ENCODE measurements at places on chromosomes 1 and 21.

DNA sequence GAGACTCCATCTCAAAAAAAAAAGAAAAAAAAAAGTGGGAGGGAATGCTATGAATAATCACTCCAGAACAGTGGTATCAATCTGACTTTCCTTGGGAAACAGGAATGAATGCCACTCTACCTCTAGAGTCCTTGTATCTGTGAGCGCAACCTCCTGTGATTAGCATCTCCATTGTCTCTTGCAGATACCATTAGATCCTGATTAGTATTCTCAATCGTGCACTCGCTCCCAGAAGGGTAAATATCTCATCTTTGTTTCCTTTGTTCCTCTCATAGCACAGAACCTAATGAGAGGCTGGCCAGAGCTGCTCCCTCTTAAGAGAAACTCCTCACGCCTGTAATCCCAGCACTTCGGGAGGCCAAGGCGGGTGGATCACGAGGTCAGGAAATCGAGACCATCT, 184.4 kb upstream of the KCNK2 start:
- DNase-seq: no peak

DNA sequence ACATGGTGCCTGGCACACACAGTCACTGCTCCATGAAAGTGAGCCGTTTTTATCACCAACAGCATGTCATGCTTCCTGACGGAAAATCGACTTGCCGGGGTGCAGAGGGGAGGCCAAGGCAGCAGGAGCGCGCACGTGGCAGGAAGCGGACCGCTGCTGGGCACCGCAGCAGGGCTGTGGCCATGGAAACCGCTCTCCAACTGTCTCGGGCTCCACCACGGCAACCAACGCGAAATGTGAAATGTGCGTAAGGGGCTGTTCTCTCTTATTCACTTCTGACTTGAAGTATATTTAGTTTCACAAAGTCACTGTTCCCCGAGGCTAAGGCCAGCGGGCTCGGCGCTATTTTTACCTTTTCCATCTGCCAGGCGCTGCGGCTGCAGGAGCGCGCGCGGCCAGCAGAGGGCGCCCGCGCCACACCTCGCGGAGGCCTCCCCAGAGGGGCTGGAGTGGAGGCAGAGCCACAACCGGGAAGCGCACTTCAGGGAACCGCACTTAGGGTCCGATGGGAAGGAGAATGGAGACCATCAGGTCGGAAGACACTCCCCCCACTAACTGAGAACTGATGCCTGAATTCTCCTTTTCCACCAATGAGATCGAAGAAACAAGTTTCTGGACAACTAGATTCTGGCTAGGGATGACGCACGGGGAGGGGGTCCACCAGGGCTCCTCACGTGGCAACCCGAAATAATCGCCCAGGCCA, 19.7 kb downstream of the RCC2 start:
- DNase-seq: no peak

GRCh38 chr1:99119188-99119587, 114.5 kb upstream of the PLPPR5 start:
- no peak for DNase-seq

GRCh38 chr1:53544728-53545515, 85.7 kb downstream of the DMRTB1 start:
- DNase-seq: no peak

DNA sequence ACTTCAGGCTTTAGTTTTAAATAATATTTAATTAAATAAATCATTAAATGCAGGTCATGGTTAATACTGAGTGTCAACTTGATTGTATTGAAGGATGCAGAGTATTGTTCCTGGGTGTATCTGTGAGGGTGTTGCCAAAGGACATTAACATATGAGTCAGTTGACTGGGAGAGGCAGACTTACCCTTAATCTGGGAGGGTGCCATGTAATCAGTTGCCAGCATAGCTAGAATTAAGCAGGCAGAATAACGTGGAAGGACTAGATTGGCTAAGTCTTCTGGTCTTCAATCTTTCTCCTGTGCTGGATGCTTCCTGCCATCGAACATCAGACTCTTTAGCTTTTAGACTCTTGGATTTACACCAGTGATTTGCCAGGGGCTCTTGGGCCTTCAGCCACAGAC, 85.3 kb downstream of the MAP3K21 start:
- DNase-seq: no peak

DNA sequence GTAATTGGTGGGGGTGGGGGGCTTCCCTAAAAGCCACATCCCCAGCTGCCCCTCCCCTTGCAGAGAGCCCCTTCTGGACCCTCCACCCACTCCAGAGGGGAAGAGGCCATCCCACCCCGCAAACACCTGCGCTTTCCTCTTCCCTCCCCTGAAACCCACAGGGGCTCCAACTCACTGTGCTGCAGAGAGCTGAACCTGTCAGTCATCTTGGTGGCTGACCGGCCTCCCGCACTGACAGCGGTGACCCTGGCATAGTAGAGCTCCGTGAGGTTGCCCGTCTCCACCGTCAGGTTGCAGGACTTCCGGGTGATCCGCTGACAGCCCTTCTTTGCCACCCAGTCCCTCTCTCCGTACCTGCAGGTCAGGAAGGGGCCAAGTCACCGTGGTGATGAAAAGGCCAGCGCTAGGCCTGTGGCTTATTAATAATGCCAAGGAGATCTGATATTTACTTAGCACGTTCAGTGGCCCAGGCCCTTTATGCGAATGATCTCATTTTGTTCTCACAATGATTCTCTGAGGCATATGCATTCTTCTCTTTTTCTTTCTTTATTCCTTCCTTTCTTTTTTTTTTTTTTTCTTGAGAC, 5.9 kb downstream of the IL22RA1 start:
- DNase-seq: no peak

GRCh38 chr1:229459815-229460214, 25.9 kb upstream of the ACTA1 start:
- DNase-seq: no peak

GRCh38 chr1:1782399-1783221, 4.3 kb upstream of the NADK start:
- no peak for DNase-seq

DNA sequence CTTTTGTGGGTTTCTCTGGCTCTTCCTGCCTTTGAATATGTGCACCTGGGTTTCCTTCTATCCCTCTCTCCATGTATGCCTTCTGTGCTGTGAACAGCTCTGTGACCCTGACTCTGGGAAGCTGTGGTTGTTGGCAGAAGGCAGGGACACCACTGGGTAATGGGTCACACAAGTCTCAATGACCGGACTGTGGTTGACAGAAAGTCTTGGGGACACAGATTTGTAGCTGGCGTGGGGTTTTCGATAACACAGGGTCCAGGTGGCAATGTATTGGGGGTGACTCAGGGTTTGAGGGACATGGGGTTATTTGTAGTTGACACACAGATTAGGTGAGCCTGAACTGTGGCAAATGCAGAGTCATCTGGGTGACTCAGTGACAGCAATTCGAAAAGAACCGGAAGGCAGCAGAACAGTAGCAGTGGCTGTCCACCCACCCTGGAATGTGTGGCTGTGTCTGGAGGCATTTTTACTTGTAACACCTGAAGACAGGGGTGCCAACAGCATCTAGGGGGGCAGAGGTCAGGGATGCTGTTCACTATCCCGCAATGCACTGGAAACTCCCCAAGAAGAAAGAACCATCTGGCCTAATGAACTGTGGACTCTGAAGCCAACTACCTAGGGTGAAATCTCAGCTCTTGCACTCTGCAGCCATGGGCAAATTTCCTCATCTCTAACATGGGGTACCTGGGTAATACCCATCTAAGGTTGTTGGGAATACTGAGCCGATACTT, 13.0 kb upstream of the SLC6A9 start:
- no peak for DNase-seq

- DNase-seq: no peak
These were observed 164.5 kb upstream of the CXADR start for GRCh38 chr21:17348357-17348756.

DNA sequence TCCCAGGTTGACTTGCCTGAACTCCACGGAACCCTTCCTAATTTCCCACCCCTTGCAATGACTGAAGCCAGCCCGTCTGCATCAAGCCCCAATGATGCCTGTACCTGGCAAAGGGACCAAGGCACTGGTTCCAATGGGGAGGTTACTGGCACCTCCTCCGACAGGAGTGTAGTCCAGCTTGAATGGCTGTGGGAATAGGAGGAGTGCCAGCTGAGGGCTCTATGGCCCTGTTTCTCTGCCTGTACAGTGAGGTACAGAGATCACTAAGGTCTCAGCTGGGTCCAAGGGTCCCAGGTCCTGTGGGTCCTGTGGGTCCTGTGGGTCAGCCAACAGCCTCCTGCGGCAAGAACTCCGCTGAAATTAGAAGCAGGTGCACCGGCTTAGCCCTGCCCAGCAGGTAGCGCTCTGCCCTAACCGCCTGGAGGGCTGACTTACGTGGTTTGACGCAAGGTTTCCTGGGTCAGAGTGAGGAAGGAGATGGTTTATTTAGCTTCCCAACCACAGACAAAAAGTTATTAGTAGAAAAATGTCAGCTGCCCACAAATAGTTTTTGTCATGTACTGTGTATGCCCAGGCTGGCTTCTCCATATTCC, 9.9 kb upstream of the SPRR4 start:
- no peak for DNase-seq

DNA sequence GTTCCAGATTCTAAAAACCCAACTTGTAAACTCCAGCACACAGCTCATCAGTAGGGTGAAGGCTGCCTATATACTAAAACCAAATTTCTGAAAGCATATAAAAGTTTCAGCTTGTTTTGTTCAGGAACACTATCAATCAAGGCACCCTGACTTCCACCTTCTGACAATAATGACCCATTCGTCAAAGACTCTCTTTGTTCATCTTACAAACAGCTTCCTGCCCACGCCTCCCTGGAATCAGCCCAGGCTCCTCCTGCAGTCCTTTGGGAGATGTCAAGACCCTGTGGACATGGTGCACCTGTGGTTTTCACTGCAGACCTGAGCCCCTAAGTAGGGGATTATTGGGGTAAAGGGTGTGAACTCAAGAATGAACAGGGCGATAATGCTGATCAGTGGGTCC, 178.9 kb upstream of the CAMK1G start:
- DNase-seq: no peak

- no peak for DNase-seq
These were observed 452.7 kb downstream of the NUF2 start for GRCh38 chr1:163774401-163774945.

Data from NCI-H748 treated with DMSO at 0.1 percent for 48 hours (cell line).